ENCODE measurements at places on chromosomes 4 and X.

DNA sequence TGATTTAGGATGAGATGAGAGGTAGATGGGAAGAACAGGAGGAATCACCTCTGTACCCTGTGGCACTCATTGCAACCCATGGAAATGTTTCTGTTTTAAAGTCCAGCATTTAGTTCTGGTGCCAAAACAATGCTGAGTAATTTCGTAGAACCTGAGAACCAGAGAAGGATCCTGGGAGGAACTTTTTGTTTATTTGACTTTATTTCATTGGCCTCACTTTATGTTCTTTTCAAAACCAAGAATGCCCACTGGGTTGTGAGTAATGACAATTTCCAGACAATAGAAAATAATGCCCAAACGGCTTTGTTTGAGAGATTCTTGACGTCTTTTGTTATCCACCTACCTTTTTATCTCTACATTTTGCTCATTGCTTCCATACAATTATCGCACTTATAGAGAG lies 111.3 kb downstream of the SHROOM3 start:
- DNase-seq, result no peak

- DNase-seq, result peak; percentile 61
These were observed 5.9 kb upstream of the GRPEL1 start for GRCh38 chr4:7073526-7074390.

- no peak for DNase-seq
These were observed 98.8 kb downstream of the COX18 start for GRCh38 chr4:72970756-72971155.

GRCh38 chr4:2091990-2092668 lies 33.0 kb downstream of the NAT8L start:
- no peak for DNase-seq

DNA sequence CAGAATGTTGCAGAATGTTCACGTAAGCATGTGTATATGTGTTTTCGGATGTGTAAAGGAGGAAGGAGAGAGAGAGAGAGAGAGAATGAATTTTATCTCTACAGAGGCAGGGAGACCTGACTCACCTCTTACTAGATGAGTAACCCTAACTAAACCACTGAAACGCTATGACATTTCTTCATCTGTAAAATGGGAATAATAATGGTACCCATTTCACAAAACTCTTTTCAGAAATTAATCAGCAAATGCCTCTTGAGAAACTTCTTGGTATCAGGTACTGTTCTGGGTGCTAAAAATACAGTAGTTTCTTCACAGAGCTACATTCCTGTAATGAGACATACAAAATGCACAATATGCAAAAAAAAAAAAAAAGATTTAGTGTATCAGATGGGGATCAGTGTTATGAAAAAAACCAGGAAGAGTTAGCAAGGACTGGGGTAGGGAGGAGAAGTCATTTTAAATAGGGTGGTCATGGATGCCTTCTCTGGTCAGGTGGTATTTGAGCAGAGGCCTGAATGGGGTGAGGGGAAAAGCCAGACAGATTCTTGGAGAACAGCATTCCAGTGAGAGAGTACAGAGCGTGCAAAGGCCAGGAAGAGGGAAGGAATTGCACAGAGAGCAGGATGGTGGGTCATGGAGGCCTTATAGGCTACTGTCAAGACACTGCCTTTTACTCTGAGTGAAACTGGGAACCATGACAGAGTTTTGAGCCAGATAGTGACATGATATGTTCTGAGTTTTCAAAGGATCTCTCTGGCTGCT lies 84.9 kb upstream of the SPANXB1 start:
- DNase-seq, result no peak

GRCh38 chr4:186557061-186557460 lies 1.7 kb upstream of the MTNR1A start:
- DNase-seq, result no peak

Measured in D721Med (cell line).